Activated CD4-positive, alpha-beta T cell treated with anti-CD3 and anti-CD28 coated beads, Interleukin-2, amount 10 ng/mL, durations not matched to agents 7 days and 5 days (primary cell): ENCODE measurements at places on chromosomes 13 and 19.

DNA sequence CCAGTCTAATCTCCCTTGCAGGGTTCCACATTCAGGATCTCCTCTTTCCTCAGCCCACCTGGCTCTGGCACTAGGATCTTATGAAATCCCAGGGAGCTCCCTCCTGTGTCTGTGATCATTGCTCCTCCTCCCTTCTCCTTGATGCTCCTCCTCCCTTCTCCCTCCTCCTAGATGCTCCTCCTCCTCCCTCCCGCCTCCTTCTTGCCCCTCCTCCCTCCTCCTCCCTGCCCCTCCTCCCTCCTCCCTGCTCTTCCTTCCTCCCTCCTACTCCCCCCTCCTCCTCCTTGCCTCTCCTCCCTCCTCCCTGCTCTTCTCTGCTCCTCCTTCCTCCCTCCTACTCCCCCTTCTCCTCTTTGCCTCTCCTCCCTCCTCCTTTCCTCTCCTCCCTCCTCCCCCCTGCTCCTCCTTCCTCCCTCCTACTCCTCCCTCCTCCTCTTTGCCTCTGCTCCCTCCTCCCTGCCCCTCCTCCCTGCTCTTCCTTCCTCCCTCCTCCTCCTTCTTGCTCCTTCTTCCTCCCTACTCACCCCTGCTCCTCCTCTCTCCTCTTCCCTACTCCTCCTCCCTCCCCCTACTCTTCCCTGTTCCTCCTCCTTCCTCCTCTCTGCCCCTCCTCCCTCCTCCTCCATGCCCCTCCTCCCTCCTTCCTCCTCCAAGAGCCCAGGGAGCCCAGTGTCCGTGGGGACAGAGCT, 14.9 kb upstream of the ZBTB7A start:
- DNase-seq, result no peak

- DNase-seq, result no peak
Measured at GRCh38 chr13:94182185-94182761, 297.2 kb downstream of the DCT start.

DNA sequence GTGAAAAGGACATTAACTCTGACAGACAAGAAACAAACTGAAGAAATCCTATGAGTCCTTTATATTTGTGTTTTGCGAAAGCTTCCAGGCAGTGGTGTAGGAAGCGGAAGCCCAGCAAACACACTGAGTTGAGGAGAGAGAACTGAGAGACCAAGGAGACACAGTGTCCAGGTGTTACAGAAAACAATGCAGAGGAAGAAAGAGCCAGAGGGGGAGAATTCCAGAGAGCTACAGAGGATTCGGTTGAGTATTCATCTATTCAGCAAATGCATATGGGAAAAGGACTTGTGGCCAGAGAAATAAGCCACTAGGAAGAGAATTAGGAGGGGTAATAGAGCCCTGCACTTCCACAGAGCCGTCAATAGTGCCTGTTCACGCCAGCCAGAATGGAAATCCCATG, 183.5 kb downstream of the LIG4 start:
- DNase-seq, result no peak

- DNase-seq, result no peak
Measured at GRCh38 chr13:89239361-89240127, 1568.4 kb downstream of the SLITRK5 start.

DNA sequence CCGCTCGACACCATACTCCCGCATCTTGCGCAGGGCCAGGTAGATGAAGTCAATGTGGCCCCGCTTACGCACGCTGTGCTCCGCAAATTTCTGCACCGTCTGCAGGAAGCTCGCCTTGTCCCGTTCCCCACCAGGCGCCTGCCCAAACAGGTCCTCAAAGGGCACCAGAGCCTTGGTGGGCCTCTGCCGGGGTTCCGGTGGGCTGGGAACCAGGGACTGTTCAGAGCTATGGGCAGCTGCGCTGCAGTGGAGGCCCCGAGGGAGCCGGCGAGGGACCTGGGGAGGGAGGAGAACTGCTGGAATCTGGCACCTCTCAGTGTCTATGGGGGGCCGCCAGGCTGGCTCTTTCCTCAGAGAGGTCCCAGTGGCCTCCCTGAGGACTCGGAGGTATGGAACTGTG, 8.3 kb upstream of the ZNF653 start:
- DNase-seq, result no peak

GRCh38 chr13:59877933-59878332, 285.8 kb downstream of the DIAPH3 start:
- no peak for DNase-seq

DNA sequence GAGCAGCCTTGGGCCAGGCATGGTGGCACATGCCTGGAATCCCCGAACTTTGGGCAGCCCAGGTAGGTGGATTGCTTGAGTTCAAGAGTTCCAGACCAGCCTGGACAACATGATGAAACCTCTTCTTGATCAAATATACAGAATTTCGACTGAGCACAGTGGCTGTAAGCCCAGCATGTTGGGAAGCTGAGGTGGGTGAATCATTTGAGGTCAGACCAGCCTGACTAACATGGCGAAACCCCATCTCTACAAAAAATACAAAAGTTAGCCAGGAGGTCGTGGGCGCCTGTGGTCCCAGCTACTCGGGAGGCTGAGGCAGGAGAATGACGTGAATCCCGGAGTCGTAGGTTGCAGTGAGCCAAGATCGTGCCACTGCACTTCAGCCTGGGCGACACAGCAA, 8.0 kb upstream of the NLRP7 start:
- DNase-seq, result no peak
